ENCODE measurements at places on chromosomes 12 and 14. TPM values are rescaled to one million over a fixed set of nuclear protein-coding genes. Genes with fewer than 3 reads are reported as not detected.

The TGM1 gene
- 1.8 TPM for polyA plus RNA-seq

The GLI1 gene
- polyA plus RNA-seq: 5.5 TPM

The TAS2R7 gene
- not detected for polyA plus RNA-seq

The GPRC5D gene
- 1.4 TPM for polyA plus RNA-seq
